ENCODE measurements at places on chromosomes 4 and X.

- no peak for DNase-seq
Measured at GRCh38 chr4:31204874-31205273, 484.7 kb downstream of the PCDH7 start.

- no peak for DNase-seq
Measured at GRCh38 chrX:16518131-16518530, 131.8 kb upstream of the S100G start.

DNA sequence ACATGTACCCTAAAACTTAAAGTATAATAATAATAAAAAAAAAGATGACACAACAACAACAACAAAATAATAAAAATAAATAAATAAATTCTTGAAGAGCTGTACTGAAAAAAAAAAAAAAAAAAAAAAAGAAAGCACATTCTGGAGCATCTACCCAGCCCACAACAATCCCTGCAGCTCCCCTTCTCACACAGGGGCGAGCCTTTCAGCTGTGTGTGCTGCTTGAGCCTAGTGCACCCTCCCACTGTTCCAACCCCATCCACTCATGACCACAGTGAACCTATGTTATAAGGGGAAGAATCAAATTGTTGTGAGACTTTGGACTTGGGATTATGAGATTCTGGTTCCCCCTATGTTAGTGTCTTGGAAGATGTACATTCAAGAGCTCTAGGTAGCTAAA is 161.5 kb upstream of the JADE1 start:
- DNase-seq, result no peak

GRCh38 chr4:174523025-174523693 is 871 bp upstream of the HPGD start:
- DNase-seq, result peak; percentile 4

GRCh38 chrX:9180623-9181022 is 146.7 kb upstream of the FAM9B start:
- DNase-seq, result no peak

DNA sequence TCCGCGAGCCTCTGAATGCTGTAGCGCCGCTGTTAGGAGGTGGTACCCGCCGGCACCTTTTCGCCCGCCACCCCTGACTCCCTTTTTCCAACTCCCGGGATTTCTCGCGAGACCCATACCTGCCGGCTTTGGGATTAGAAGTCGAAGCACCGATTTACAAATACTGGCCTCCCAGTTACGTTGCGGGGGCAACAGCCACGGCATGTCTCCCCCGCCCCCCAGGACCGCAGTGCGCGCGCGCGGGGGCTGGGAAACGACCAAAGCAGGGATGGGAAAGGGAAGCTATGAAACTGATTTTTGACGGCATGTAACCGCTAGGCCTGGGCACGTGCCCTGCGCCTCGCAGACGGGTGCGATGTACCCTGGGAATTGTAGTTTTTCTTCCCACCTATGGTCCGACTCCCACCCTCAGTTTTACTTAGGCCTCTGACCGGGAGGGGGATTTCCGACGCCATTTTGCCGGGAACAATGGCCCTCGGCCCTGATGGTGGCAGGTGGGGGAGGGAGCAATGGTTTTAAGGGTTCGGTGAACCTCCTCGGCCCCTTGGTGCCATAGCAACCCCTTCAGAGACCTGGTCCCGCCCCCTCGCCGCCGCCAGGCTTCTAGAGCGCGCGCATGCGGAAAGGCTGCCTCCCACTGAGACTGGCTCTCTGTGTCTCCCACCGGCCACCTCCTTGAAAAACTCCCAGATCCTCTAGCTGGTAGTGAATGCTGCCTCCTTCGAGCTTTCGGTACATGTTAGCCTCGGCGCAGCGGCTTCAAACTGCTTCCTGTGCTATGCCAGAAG is 772 bp upstream of the WNK3 start:
- DNase-seq, result peak; percentile 46

GRCh38 chr4:90281541-90282355 is 154.6 kb downstream of the CCSER1 start:
- no peak for DNase-seq

DNA sequence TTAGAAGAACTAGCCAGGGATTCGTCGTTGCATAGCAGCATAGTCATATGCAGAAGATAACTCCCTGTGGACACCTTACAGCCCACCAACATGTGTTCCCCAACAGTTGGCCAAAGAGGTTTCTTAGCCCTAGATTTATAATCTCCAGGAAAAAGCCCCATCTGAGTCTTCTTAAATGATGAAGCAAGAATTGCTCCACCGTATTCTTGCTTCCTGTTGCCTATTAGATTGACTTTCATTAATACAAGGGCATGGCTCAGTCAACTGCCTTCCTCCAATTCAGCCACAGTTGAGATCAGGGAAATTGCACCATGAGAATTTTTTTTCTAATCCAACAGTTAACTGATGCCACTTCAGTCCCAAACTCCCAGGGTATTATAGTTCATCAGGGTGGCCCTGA is 5.2 kb upstream of the AFF2 start:
- DNase-seq, result no peak

DNA sequence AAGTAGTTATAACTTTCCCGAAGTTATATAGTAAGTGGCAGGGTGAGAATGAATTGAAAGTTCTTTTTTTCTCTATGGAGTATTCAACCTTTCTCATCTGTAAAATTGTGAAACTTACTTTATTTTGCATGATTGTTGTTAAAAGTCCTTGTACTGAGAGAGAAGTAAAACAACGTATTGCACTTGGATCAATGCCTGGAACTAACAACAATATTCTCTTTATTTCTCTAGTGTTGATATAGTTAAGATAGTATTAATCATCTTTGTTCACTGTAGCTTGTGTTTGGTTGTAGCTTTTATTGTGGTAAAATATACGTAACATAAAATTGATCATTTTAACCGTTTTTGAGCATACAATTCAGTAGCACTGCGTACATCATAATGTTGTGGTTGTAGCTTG is 48.7 kb downstream of the STIM2 start:
- DNase-seq, result no peak

DNA sequence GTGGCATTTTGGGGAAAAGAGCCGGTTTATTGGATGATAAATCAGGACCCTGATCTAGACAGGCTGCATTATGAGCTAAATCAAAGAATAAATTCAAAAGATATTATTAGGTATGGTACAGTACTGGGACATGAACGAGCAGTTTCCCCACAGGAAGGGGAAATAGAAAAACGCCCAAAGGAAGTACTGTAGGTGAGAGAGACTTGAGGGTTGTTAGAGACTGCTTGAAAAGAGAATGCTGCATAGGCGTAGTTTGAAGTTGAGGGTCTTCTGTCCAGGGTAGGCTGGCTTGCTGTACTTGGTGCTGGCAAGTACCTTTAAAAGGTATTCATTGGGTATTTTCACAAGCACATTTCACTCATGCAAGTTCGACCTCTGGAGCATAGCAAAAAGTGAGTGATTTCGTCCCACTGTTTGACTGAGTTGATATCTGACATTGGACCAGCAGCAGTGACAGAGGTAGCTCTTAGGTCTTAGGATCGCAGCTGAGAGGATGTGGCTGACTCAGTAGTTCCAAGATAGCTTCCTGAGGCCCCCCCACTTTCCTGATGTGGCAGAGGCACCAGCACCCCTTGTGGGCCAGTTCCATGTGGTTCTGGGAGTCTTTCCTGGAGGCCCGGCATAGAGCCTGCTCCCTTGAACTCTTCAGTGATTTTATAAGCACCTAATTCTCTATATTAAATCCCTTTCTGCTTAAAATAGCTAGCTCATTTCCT is 64.3 kb downstream of the TMEM131L start:
- DNase-seq, result peak; percentile 53

- no peak for DNase-seq
Measured at GRCh38 chr4:160182727-160183126, 1079.8 kb downstream of the RAPGEF2 start.

GRCh38 chr4:5968246-5968645 is 50.0 kb downstream of the C4orf50 start:
- DNase-seq, result no peak

- peak; percentile 58 for DNase-seq
Measured at GRCh38 chrX:41720125-41720779, 3.7 kb upstream of the GPR82 start.

DNA sequence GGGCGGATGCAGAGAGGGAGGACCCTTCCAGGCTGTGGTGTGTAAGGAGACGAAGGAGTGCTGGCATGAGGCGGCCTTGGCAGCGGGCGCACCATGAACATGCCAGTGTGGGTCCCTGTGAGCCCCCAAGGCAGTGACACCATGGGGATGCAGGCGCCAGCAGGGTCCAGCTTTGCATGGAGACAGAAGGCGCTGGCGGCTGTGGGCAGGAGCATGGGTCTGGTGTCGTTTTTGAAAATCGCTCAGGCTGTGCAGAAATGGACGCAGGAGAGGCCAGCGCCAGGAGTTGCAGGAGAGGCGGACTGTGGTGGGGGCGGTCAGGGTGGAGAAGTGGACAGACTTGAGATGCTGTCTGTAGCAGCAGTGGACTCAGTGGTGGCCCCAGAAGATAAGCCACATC is 56.1 kb downstream of the PCGF3 start:
- no peak for DNase-seq

DNA sequence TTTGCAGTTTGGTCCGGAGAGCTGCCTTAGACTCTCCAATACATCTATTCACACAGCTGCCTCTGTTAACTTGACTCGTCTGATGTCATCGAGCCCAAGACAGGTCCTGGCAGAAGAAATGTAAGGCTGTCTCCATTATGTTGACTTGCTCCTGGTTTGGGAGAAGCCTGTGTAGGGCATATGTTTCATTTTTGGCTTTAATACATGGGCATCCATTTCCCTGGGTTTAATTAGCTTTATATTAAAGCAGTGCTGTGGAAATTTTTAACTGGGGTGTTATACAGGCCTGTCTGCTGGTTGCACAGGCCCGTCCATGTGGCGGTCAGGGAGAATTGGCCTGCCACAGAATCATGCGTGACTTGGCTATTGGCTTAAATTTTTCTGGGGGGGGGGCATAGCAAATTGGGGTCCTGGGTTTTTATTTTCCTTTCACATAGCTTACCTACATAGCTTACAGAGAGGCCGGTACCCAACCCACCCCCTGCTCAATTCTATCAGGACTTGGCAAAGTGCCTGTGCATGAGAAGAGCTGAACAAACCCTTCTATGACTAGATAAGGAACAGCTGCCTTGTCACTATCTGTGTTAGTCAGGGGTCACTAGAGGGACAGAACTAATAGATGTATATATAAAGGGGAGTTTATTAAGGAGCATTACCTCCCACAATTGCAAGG is 123.5 kb upstream of the WDR1 start:
- DNase-seq, result no peak

DNA sequence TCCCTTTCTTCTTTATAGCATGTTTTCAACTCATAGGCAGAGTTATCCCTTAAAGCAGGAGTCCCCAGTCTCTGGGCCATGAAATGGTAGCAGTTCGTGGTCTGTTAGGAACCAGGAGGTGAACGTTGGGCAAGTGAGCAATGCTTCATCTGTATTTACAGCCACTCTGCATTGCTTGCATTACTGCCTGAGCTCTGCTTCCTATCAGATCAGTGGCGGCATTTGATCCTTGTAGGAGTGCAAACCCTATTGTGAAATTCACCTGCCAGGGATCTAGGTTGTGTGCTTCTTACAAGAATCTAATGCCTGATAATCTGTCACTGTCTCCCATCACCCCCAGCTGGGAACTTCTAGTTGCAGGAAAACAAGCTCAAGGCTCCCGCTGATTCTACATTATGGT is 39.8 kb downstream of the DTHD1 start:
- no peak for DNase-seq

DNA sequence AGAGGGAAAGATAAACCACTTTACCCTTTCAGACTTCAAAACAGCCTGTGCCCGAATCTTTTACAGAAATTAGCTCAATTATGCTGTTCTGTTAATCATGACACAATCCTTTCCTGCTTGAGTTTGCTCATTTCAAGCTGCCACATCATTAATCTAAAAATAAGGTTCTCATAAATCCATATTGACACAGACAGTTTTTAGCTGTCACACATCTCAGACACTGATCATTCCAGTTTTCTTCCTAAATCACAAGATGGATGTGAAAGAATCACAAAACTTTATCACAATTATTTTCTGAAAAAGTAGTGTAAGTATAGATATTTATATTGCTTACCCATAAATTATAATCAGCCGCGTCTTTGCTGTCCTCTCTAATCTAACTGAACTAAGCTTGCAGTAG is 27.9 kb upstream of the AMELX start:
- DNase-seq, result no peak

GRCh38 chr4:10163296-10163695 is 46.7 kb upstream of the WDR1 start:
- no peak for DNase-seq

- DNase-seq, result no peak
Measured at GRCh38 chr4:68617003-68617698, 41.0 kb upstream of the UGT2B17 start.

DNA sequence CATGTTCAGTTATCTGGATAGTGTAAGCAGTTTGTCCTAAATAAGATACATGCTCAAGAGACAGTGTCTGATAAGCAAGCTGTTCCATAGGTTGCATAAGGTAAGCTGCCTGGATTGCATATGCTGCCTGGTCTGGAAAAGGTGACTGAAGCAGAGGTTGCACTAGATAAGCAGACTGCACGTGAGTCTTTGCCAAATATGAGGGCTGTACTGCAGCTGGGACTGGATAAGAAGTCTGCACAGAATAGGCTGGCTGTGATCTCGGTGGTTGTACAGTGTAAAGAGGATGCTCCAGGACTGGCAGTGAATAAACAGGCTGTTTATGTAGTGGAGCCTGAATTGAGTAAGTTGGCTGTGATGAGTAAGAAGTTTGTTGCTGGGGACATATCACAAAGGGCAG is 68.9 kb downstream of the WNK3 start:
- DNase-seq, result no peak

DNA sequence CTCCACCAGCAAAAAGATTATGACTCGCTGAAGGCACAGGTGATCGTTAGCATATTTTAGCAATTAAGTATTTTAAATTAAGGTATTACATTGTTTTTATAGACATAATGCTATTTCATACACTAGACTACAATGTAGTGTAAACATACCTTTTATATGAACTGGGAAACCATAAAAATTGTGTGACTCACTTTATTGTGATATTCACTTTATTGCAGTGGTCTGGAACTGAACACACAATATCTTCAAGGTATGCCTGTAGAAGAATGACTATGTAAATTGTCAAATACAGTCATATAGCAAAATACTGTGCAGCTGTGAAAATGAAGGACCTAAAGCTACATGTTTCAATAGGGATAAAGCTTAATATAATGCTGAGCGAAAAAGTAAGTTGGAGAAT is 26.6 kb upstream of the MAML3 start:
- DNase-seq, result no peak

DNA sequence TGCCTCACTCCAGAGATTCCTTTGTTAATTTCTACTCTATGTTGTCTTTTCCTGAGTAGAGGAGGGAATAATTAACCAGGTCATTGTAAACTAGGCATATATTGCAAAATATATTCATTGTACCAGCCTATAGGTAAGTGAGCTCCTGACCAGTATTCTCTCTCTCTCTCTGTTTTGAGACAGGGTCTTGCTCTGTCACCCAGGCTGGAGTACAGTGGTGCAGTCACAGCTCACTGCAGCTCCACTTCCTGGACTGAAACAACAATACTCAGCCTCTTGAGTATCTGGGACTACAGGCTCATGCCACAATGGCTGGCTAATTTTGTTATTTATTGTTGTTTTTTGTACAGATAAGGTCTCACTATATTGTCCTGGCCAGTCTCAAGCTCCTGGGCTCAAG is 198.3 kb downstream of the ARAP2 start:
- no peak for DNase-seq

- no peak for DNase-seq
Measured at GRCh38 chrX:6644411-6644810, 109.5 kb upstream of the VCX3A start.
